ENCODE measurements at places on chromosomes 16 and 17.
A peak's percentile ranks its signal among the peaks of the same experiment; 100 is the strongest.

DNA sequence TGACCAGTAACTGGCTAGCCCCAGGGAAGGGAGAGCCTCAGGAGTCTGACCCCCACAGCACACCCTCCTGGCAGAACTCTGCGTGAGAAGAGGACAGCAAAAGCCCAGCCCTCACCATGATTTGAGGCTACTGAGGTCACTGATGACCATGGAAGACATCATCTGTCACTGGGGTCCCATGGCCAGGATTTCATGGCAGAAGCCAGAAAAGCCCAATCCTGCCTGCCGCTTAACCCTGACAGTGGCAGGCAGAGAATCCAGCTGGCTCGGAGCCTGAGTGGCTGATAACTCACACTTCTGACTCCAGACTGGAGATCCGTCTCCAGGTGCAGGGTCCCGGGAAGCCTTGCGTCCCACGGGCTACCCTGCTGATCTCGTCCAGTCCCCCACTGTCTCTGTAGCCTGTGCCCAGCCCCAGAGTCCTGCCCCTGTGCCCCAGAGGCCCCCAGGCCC, 17.5 kb downstream of the GRIN2C start:
- no peak for DNase-seq

GRCh38 chr16:82040296-82040695, 5.2 kb downstream of the HSD17B2 start:
- no peak for DNase-seq

GRCh38 chr16:88856122-88856827, 472 bp downstream of the GALNS start:
- peak; percentile 68 for DNase-seq

GRCh38 chr17:47981462-47981861, 10.5 kb downstream of the CDK5RAP3 start:
- no peak for DNase-seq

DNA sequence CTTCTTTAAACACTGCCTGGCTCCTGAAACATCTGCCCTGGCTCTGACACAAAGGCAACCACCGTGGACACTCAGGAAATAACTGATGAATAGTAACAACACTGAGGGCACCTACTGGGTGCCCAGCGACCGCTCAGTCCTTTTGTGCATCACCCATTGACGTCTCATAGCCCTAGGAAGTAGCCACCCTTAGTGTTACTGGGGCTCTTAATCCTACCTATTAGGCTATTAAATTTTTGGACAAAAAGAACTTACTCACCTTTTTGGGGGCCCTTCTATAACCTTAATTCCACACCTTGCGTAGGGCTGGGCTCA, 11.7 kb downstream of the PPL start:
- DNase-seq = no peak

GRCh38 chr17:77501101-77501566, 360.4 kb downstream of the SEC14L1 start:
- DNase-seq = no peak

DNA sequence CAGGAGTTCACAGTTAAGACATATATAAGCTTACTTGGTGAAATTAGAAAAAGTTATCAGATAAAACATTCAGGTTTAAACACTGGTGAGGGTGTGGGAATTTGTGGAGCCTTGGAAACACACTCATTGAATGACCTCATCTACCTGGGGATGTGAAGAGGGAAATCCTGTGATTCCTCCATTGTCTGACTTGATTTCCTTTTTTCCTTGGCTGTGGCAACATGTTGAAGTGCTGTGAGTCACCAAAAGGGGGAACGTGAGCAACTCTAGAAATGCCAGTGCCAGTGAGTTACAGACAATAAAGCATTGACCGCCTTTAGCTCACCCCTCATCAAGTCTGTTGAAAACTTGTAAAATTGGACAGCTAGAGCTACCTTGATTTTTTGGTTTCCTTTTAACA, 1.8 kb downstream of the HMOX2 start:
- no peak for DNase-seq

DNA sequence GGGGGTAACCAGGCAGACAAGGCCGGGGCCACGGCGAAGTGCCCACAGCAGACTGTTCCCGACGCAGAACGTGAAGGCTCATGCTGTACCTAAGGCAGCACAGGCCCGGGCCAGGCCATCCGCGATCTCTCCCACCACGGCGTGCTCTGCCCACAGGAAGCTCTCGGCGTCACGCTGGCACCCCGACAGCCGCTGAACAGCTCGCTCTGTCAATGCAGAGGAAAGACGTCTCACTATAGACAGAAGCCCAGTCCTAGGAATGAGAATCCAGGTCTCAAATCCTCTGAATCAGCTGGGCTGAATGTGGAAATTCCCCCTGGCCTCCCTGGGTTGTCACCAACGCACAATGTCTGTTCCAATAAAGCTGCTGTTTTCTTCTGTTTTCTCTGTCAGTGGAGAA, 21.4 kb downstream of the SERPINF1 start:
- no peak for DNase-seq

DNA sequence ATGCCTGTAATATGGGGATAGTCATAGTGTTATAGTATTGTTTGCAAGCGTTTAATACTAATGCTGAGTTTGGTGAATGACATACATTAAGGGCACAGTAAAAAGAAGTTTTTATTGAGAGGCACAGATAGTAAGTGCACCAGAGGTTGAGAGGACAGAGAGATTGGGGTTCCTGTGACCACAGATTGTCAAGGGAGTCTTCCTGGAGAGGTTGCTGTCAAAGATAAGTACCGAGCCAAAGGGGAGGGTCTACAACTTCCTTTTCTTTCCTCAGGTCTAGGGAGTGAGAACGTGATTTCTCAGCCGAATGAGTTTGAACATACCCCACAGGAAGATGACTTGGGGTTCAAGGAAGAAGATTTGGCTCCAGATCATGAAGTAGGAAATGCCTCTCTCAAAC, 1.8 kb downstream of the ZNF48 start:
- no peak for DNase-seq

Measured in activated CD8-positive, alpha-beta memory T cell treated with anti-CD3 and anti-CD28 coated beads for 24 hours (primary cell).